ENCODE measurements at places on chromosomes 5 and 9. TPM values are rescaled to one million over a fixed set of nuclear protein-coding genes. Genes with fewer than 3 reads are reported as not detected.
A peak's percentile ranks its signal among the peaks of the same experiment; 100 is the strongest.

POLE3 gene
- total RNA-seq, result 86.6 TPM

DNA sequence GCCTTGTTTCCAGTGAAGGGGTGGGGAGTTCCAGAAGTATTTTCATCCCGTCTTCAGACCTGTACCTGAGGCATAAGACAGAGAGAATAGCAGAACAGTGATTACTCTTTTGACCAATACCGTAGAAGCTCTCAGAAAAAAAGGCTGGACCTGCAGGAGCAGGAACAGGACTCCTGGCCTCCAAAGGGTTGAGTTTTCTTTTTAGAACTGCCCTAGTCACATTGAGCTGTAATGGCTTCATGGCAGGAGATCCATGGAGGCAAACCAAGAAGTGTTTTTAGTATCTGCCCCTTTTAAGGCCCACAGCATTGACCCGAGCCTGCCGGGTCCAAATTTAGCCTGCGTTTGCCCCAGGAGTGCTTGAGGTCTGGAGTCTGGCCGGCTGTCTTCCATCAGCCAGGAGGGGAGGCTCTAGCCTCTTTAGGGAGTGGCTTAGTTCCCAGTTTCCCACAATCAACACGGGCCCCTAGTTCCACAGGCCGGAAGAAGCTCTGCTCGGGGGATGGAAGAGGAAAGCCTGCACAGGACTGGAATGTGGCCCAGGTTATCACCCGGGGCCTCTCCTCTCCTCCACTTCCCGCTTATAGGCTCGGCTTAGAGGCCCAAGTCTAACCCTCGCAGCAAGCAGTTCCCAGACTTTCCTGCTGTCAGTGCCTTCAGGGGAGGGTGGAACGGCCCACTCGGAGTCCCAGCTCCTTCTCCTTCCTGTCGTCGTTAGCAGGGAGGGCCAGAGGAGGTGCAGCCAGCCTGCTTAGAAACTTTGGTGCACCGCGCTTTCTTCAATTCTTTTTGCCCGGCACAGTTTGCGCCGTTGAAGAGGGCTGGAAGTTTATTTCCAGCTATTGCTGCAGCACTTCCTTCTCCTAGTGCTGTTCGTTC is 80.7 kb downstream of the C9orf152 start:
- H3K27ac ChIP-seq, result peak overlapping the region; percentile 88
- no peak for DNase-seq
- H3K27me3 ChIP-seq, result no peaks in the 10 kb centered on the region
- H3K36me3 ChIP-seq, result peaks cover 3% of the 10 kb centered on the region

- DNase-seq, result no peak
- no peak overlapping the region for H3K4me3 ChIP-seq
- H3K27ac ChIP-seq, result no peak overlapping the region
- no peaks in the 10 kb centered on the region for H3K27me3 ChIP-seq
These were observed 422.3 kb downstream of the PRR16 start for GRCh38 chr5:120886351-120886860.

IL7R gene
- 0.11 TPM for total RNA-seq

ZDHHC11 gene
- total RNA-seq, result 14.5 TPM

NFX1 gene
- 33.2 TPM for total RNA-seq

DNA sequence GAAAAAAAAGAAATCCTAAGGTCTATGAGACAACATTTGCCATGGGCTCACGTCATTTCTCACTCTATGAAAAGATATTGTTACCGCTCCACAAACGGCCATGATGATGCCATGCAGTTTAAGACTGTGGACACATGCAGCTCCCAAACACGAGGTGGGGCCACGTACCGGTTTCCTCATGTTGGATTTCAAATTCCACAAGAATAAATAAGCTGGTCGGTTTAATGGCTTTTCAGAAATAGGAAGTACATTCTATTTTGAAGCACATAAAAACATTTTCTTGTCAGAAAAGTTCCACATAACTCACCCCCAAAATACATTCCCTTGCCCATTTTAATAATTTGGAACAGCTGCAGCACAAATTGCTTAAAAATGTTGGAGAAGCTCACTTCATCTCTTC is 130.6 kb downstream of the MYO10 start:
- no peaks in the 10 kb centered on the region for H3K36me3 ChIP-seq
- DNase-seq, result no peak
- H3K27me3 ChIP-seq, result no peaks in the 10 kb centered on the region
- H3K4me1 ChIP-seq, result peaks cover 45% of the 10 kb centered on the region
- no peak overlapping the region for H3K4me3 ChIP-seq

DNA sequence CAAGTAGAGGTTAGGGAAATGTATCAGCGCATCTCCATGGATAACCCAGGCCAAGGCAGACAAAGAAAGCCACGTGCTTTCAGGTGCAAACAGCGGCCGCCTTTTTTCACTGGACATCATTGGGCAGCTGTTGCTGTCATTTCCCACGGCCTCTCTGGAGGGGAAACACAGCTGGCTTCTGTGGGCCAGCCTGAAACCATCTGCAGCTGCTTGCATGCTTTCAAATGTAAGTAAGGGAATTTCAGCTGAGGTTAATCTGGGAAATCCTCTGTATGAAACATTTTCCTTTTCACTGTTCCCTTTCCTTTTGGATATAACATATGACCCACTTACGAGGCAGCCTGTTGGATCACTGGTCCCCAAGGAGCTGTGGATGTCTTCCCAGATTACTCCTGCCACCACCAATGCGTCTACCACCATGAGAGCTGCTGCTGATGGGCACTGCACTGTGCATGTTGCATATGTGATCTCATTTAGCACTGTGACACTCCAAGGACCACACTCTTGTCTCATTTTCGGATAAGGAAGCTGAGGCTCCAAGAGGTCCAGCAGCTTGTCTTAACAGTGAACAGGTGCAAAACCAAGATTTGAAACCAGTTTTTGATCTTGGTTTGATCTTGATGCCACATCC is 106.3 kb downstream of the C9orf152 start:
- no peak overlapping the region for H3K4me3 ChIP-seq
- no peak for DNase-seq
- H3K36me3 ChIP-seq, result peaks cover 10% of the 10 kb centered on the region

VCAN gene
- total RNA-seq, result 234 TPM

GRCh38 chr5:82156874-82157273 is 121.3 kb downstream of the RPS23 start:
- no peaks in the 10 kb centered on the region for H3K36me3 ChIP-seq
- H3K4me1 ChIP-seq, result no peaks in the 10 kb centered on the region
- no peak overlapping the region for H3K4me3 ChIP-seq
- DNase-seq, result no peak
- H3K27me3 ChIP-seq, result no peaks in the 10 kb centered on the region

- no peak overlapping the region for H3K4me3 ChIP-seq
- DNase-seq, result no peak
- H3K27me3 ChIP-seq, result peaks cover 6% of the 10 kb centered on the region
- peak overlapping the region; percentile 54 for H3K27ac ChIP-seq
- H3K36me3 ChIP-seq, result no peaks in the 10 kb centered on the region
- peaks cover 5% of the 10 kb centered on the region for H3K4me1 ChIP-seq
These were observed 37.6 kb upstream of the HNRNPA0 start for GRCh38 chr5:137791799-137792198.

SHISAL2B gene
- total RNA-seq, result 0.55 TPM

DNA sequence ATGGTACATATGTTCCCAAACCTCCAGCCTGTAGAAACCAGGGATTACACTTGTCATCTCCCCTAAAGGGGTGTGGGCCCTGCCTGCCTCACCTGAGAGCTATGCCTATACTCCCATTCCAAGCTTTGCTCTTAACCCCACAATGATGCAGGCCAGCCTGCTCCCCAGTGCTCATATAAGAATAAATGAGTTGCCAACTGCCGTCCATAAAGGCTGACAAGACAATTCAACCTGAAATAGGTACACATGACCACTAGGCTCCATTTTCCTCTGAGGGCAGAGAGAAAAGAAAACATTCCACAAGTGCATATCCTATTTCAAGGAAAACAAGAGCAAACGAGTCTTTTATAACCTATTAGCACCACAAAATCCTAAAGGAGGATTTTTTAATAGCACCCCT is 28.4 kb downstream of the SKP1 start:
- peaks cover 2% of the 10 kb centered on the region for H3K36me3 ChIP-seq
- H3K27ac ChIP-seq, result no peak overlapping the region
- H3K27me3 ChIP-seq, result no peaks in the 10 kb centered on the region
- DNase-seq, result no peak
- H3K4me3 ChIP-seq, result no peak overlapping the region
- H3K4me1 ChIP-seq, result peaks cover 21% of the 10 kb centered on the region

DNA sequence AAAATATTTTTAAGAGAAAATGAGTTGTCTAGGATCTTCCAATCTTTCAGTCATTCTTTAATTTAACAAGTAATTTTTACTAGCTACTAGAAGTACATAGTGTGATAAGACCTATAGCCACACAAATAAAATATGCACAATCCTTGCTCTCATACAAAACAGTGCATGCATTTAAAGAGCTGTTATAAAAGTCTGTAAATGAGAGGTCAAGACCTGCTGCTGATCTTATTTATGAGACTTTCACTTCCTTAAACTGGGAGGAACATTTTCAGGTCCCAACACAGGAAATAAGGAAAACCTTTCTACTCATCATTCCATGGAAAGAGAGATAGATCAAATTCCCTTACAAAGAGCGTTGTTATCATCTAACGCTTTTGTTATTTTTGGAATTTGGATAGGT is 54.2 kb upstream of the PAM start:
- no peak overlapping the region for H3K27ac ChIP-seq
- peaks cover 11% of the 10 kb centered on the region for H3K4me1 ChIP-seq
- no peaks in the 10 kb centered on the region for H3K27me3 ChIP-seq
- DNase-seq, result no peak
- no peaks in the 10 kb centered on the region for H3K36me3 ChIP-seq

- DNase-seq, result no peak
- no peak overlapping the region for H3K27ac ChIP-seq
- H3K4me1 ChIP-seq, result peaks cover 19% of the 10 kb centered on the region
- H3K4me3 ChIP-seq, result no peak overlapping the region
- H3K27me3 ChIP-seq, result no peaks in the 10 kb centered on the region
- H3K36me3 ChIP-seq, result no peaks in the 10 kb centered on the region
These were observed 113.0 kb downstream of the RPS23 start for GRCh38 chr5:82164977-82165713.

GRCh38 chr9:119852390-119852789 is 483.2 kb upstream of the BRINP1 start:
- no peak overlapping the region for H3K4me3 ChIP-seq
- H3K27me3 ChIP-seq, result peaks cover 13% of the 10 kb centered on the region
- no peaks in the 10 kb centered on the region for H3K4me1 ChIP-seq
- DNase-seq, result no peak
- H3K27ac ChIP-seq, result peak overlapping the region; percentile 3
- H3K36me3 ChIP-seq, result no peaks in the 10 kb centered on the region

PRDM9 gene
- total RNA-seq, result not detected

IL4 gene
- total RNA-seq, result not detected

APBA1 gene
- total RNA-seq, result 4.4 TPM

GRCh38 chr9:16884952-16885513 is 14.6 kb upstream of the BNC2 start:
- H3K4me3 ChIP-seq, result no peak overlapping the region
- no peak overlapping the region for H3K27ac ChIP-seq
- H3K4me1 ChIP-seq, result no peaks in the 10 kb centered on the region
- peaks cover 3% of the 10 kb centered on the region for H3K36me3 ChIP-seq
- DNase-seq, result no peak

SPATA31D4 gene
- total RNA-seq, result not detected

Data from neural crest cell (in vitro differentiated cells).